ENCODE measurements at places on chromosomes 3 and 15.

- DNase-seq: no peak
Measured at GRCh38 chr3:177190756-177191681, 6.3 kb downstream of the TBL1XR1 start.

DNA sequence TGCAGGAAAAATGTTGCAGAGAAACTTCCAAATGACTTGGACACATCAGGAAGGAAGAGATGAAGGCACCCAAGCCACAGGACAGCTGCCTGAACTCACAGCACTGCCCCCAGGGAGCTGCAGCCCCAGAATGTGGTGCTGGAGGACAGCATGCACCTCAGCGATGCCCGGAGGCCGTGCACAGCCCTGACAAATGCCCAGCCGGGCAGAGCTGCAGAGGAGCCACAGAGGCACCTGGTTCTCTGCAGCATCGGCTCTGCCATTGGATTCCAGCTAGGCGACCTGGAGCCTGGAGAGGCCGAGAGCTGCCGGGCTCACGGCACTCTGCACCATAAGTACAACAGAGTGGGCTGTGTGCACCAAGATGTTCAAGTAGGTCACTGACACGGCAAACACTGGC is 97.5 kb downstream of the OCA2 start:
- DNase-seq: no peak

GRCh38 chr3:182911782-182912111 is 68.6 kb downstream of the DCUN1D1 start:
- no peak for DNase-seq

- DNase-seq: peak; percentile 36
Measured at GRCh38 chr15:67240235-67241131, 14.0 kb downstream of the AAGAB start.

Data from LNCaP clone FGC (cell line).